Left lobe of liver (tissue), 2 donors: ENCODE measurements at places on chromosomes 7 and 10. TPM values are rescaled to one million over a fixed set of nuclear protein-coding genes. Genes with fewer than 3 reads are reported as not detected.

DNA sequence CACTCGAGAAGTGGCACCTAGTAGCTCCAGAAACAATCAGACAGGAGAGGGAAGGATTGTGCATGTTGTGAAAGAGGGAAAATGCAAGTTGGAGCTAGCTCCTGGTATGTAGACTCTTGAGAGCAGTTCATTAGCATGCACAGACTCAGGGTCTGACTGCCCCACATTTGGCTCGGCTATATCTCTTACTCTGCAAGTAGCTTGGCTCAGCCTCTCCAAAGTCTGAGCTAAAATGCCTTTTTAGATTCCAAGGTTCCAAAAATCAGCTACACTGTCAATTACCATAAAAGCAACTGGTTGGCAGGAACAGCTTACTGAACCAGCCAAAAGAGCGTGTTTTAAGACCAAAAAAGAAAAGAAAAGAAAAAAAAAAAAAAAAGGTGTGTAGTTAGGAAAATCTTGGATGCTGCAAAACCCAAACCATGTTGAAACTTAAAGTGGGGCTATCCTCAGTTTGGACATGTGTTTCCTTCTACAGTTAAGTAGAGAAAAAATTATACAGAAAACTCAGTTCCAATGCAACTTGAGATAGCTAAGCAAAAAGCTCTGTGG lies 65.5 kb downstream of the MKX start:
- no peak for DNase-seq

STK32C gene
- total RNA-seq: 3.3 TPM

- DNase-seq: no peak
Measured at GRCh38 chr7:155336812-155337602, 39.3 kb downstream of the INSIG1 start.

GRID2IP gene
- not detected for total RNA-seq

GRCh38 chr10:101875068-101875688 lies 31.6 kb upstream of the KCNIP2 start:
- no peak for DNase-seq

- no peak for DNase-seq
Measured at GRCh38 chr10:8919280-8919679, 864.8 kb downstream of the GATA3 start.

DNA sequence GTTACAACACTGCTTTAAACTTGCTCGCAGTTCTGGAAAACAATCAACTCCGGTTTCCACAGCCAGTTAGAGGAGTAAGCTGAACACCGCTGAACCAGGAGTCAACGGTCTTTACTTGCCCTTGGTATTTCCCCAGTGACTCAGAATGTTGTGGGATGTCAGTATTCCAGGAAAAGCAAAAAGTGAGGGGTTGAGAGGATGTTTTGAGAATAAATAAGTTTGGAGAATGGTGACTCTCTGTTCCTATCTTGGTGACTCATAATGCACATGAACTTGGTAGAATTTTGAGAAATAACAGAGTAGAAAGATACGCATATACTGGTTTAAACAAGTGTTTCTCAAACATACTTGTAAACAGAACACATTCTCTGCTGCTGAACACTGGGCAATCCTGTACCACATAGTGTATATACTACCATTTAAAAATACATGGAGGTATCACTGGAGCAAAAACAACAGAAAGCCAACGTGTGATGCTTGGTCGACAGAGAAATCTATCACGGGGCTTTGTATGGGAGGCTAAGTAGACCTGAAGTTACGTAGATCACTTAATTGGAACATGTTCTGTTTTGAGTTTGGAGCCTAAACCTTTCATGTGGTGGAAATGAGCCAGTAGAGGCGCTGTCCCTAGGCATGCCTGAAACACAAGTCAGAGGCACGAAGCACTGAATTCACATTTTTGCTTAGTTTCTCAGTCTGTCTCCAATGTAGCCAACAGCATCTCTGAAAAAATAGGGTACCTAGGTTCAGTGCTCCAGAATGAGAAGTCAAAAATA lies 534.3 kb downstream of the PARD3 start:
- DNase-seq: peak; percentile 53

DNA sequence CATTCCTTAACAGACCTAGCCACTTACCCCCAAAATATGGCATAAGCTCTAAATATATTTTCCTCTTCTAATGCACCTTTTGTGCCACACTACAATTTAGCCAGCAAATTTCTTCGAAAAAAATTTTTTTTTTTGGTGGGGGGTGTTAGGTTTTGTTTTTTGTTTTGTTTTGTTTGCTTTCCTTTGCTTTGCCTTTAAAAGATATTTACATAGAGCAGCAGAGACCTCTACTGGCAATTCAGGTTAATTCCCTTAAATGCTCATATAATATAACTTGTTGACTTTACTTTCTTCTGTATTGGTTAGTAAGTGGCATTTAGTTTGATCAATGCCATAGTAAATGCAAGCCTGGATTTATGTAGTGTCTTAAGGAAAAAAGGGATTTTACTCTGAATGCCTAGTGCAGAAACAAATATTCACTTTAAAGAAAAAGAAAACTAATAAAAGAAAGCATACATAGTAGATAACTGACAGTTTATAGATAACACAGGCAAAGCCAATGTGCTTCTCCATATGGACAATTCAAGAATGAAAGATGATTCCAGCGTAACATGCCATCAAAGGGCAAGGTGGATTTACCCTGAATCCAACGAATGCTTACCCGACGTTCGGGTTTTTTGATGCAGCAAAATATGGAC lies 1250.6 kb downstream of the GATA3 start:
- no peak for DNase-seq

TMEM26 gene
- 0.35 TPM for total RNA-seq

PDZD7 gene
- total RNA-seq: 0.13 TPM

GRCh38 chr7:35593899-35594298 lies 101.0 kb downstream of the HERPUD2 start:
- DNase-seq: no peak

DNA sequence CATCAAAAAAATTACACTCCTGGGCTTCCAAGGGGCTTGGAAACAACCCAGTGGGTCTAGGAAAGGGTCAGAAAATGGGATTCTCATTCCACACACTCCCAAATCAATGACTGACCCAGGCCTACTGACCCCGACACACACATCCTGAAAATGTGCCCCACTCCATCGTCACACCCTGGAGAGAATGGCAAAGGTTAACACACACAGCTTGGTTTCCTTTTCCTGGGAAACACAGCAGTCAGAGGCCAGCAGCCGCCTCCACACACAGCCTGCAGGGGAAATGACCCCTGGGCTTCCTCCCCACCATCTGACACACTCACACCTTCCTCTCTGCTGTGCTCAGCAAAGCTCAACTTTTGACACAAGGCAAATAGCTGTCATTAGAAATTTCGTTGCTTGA lies 42.9 kb downstream of the SH3PXD2A start:
- peak; percentile 57 for DNase-seq

GRCh38 chr7:48274662-48275061 lies 103.4 kb downstream of the ABCA13 start:
- DNase-seq: no peak

- no peak for DNase-seq
Measured at GRCh38 chr7:43248961-43249822, 136.7 kb downstream of the HECW1 start.

GRCh38 chr7:139767561-139767982 lies 10.2 kb downstream of the HIPK2 start:
- DNase-seq: no peak

GRCh38 chr7:2637505-2638223 lies 5.9 kb downstream of the TTYH3 start:
- peak; percentile 76 for DNase-seq

ZNF33B gene
- 17.3 TPM for total RNA-seq

DNA sequence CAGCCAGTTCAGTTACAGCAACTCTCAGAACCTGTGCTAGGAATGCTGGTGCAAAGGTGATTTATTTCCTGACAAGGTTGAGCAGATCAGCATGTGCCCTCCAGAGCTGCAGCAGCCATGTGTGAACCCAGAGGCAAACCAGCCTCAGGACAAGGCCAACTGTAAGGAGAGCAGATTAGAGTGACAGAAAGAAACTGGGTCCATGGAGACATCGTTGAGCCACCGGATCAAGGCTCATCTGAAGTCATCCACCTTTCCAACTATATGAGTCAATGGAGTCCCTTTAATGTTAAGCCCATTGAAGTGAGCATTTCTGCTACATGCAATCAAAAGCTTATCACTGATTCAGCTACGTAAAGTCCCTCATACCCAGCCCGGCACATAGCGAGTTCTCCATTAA lies 26.4 kb downstream of the KCNMA1 start:
- no peak for DNase-seq

DNA sequence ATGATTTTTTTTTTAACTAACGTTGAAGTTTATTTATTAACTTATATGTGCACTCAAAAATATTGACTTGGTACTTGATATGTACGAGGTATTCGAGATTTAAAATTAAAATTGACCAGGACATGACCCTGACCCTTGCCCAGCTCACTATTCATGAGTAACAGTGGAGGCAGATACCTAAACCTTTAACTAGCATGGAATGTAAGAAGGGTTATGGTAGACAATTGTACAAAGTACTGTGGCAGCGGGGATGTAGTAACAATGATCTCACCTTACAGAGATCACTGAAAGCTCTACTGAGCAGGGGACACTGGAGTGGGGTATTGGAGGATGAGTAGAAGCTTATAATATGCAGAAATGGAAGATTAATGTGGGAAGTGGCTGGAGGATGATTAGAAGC lies 60.8 kb downstream of the ADRA2A start:
- no peak for DNase-seq

- no peak for DNase-seq
Measured at GRCh38 chr10:62063795-62064472, 162.4 kb downstream of the ARID5B start.

ZFYVE27 gene
- 10.7 TPM for total RNA-seq

DNA sequence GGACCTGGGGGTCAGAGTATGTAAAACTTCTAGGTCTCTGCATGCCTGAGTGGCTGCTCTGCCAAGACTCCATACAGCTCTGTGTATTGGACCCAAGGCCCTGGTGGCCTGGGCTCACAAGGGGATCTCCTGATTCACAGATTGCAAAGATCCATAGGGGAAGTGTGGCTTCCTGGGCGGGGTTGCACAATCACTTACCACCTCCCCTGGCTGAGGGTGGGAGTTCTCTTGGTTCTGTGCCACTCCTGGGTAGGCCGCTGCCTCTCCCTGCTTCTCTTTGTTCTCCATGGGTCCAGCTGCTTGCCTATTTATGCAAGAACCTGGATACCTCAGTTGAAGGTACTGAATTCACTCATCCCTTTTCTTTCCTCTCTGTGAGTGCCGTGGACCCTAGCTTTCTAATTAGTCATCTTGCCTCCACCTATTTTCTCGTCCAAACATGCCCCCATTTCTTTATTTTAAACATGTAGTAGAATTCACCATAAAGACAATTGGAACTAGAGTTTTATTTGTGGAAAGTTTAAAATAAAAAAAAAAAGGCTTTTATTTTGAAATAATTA lies 18.5 kb upstream of the AGR3 start:
- DNase-seq: no peak

GRCh38 chr7:148915211-148915610 lies 31.1 kb upstream of the EZH2 start:
- no peak for DNase-seq

NANOS1 gene
- 0.05 TPM for total RNA-seq

DNA sequence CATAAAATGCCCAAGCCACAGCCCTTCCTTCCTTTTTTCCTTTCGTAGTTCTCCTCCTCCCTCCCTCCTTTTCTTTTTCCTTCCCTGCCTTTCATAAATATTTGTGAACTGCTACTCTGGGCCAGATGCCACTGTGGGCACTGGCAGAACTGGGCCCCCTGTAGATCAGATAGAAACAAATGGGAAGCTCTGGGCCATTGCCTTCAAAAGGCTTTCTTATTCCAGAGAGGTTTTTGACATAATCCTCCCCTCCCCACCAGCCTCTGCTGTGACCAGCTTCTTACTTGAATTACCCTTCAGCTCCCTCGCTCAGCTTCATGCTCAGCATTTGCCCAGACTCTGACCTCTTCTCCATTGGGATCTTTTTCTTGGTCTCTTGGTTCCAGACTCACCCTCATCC lies 886.8 kb downstream of the LRMDA start:
- no peak for DNase-seq

CC2D2B gene
- total RNA-seq: 0.10 TPM

ARMC10 gene
- 15.8 TPM for total RNA-seq

- DNase-seq: no peak
Measured at GRCh38 chr7:18520450-18521235, 25.1 kb downstream of the HDAC9 start.

MRLN gene
- not detected for total RNA-seq

DNA sequence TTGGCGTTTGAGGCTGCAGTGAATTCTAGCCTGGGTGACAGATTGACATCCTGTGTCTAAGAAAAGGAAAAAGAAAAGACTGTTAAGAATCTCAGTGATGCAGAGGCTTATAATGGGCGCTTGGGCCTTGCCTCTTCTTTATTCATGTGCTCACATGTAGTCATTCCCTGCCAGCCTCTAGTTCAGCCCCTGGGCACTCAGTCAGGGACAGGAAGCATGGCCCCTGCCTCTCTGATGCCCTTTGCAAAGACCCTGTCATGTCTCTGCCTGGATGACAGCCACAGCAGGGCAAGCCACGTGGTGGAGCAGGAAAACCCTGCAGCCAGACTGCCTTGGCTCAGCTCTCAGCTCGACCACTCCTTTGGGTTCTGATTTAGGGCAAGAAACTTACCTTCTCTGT lies 368.9 kb downstream of the RPS24 start:
- no peak for DNase-seq

NAT16 gene
- total RNA-seq: not detected

DNA sequence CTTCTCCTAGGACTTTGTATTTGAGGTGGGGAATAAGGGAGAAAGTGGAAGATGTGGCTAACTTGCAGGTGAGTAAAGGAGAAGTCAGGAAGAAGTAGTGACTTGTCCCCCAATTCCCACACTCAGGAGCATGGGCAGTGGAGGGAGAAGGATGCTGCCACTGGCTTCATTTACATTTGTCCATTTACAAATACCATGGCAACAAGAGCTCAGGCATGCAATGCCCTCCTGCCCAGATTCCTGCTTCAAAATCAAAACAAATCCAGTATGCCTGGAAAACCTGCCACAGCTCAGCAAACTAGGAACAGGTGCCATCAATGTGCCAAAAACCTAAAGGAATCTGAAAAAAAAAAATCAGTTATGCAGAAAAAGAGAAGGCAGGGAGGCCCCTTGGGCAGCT lies 139.9 kb downstream of the KCNMA1 start:
- no peak for DNase-seq

DNA sequence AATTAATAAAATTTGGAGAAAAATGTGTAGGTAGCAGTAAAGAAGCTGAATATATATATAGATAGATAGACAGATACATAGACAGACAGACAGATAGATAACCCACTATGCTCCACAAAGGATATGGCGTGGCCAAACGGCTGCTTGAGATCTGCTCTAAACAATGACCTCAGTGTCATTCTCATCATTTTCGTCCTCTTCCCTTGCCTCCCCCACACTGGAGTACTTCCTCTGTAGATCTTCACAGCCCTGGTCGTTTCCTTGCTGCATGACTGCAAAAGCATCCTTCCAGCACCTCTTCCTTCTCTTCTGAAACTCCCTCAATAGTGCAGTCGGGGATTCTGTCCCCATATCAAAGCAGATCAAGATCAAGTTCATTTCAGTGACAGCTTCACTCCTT lies 35.6 kb upstream of the ATP6V0A4 start:
- DNase-seq: no peak

TMEM225B gene
- total RNA-seq: 0.18 TPM
